ENCODE measurements at places on chromosomes 1 and 21.

GRCh38 chr21:40683349-40683748 lies 163.6 kb downstream of the DSCAM start:
- DNase-seq = no peak

DNA sequence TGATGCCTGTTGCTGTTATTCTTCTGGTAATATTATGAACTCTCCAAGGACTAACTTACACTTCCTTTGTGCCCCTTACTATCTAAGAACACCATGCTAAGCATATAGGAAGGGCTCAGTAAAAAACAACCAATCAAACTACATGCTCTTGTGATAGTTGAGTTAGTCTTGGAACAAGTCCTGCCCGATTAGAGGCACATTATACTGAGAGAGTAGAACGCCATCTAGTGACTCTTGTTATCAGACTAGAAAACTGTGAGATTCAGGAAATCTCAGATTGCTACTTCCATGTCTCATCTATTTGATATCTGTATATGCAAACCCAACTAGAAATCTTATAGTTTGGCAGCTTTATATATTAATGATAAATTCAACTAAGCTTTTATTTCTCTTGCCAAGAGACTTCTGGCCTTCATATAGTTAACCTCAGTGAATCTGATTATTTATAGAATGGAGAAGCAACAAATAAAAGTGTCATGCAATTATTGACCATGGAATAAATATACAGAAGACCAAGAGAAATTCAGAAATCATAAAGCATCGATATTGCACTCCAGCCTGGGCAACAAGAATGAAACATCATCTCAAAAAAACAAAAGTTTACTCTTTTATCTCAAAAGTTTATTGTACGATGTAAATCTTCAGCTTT lies 7.8 kb upstream of the SRRM1 start:
- DNase-seq = no peak

DNA sequence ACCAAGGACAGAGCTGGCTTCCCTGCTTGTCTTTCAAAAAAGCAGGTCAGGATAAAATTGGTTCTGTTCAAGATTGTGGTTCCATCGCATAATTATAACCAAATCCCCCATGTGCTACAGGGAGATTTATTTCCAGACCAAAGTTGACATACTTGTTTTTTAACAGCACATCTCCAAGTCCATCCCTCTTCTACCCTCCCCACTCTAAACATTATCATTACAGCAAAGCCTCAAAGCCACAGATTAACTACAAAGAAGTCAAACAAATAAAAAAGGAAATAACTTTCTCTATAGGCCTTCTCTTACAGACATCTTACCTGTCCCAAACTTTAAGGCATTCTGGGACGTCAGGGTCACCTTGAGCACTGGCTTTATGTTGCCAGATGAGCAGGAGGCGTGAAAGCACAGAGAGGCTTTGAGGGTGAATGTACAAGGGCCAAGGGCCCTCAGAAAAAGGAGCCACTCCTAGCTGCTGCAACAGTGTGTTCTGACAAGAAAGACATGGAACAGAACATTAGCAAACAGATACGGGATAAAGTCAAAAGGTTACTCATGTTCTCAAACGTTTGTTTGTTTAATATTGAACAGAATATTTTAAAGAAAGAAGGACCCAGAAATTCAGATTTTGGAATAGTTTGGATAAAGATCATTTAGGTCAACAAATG lies 31.2 kb downstream of the UBR4 start:
- no peak for DNase-seq

- no peak for DNase-seq
These were observed 198.2 kb downstream of the GREM2 start for GRCh38 chr1:240413732-240414131.

DNA sequence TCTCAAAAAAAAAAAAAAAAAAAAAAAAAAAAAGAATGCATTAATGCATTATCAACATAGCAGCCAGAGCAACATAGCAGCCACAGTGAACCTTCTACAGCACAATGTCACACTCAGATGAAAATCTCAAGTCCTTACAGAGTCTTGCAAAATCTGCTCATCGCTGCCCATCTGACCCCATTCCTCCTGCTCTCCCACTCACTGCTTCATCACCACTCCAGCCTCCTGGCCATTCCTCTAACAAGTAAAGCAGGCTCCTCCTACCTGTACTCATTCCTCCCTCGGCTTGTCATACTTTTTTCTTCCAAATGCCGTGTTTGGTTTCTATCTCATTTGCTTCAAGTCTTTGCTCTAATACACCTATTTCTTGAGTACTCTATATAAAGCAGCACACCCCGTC lies 29.5 kb downstream of the BRINP2 start:
- DNase-seq = no peak

Data from stimulated activated CD8-positive, alpha-beta memory T cell treated with anti-CD3 and anti-CD28 coated beads, Interleukin-15, amount 100 ng/mL, for 1 hour (primary cell).